Fibroblast of lung (primary cell): ENCODE measurements at places on chromosomes 5 and 9. TPM values are rescaled to one million over a fixed set of nuclear protein-coding genes. Genes with fewer than 3 reads are reported as not detected.

Gene IER5L
- polyA plus RNA-seq: 4.1 and 9.2 TPM in 2 replicates

Gene RNF180
- polyA plus RNA-seq: 0.62 and 2.3 TPM in 2 replicates

Gene CTXN3
- not detected in 2 replicates for polyA plus RNA-seq

Gene IL11RA
- 3.1 and 5.0 TPM in 2 replicates for polyA plus RNA-seq

Gene COL27A1
- polyA plus RNA-seq: 2.4 and 3.3 TPM in 2 replicates

Gene CCL28
- 0.71 and 1.1 TPM in 2 replicates for polyA plus RNA-seq

Gene IRX4
- not detected in 2 replicates for polyA plus RNA-seq

Gene FGF1
- polyA plus RNA-seq: 6.9 and 17.7 TPM in 2 replicates

Gene MOB3B
- polyA plus RNA-seq: 0.12 and 0.15 TPM in 2 replicates

Gene NRG2
- 0.28 and 0.36 TPM in 2 replicates for polyA plus RNA-seq

GRCh38 chr9:110064803-110065202 is 143.2 kb downstream of the C9orf152 start:
- DNase-seq: no peak

DNA sequence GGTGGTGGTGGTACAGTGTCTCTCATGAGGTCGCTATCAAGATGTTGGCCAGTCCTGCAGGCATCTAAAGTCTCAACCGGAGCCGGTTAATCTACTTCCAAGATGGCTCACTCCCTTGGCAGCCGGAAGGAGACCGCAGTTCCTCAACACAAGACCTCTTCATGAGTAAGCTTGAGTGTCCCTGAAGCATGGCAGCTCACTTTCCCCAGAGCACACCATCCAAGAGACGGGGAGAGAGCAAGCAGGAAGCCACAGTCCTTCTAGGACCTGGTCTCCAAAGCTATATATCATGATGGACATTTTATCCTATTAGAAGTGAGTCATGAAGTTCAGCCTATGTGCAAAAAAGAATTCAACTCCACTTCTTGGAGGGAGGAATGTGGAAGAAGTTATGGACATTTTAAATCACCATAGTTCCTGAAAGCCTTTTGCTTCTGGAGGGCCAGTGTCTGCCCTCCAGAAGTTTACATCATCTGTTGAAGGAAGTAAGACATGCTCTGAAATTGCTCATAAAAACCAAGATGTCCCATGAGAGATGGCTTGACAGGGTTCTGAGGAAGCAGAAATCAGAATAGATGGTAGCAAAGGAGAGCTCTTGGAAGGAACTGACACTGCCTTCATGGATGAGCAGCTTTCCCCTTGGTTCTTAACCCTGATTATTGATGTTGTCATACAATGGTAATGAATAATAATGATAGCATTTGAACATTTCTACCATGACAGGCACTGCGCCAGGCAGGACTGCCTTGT is 21.3 kb downstream of the GALNT10 start:
- DNase-seq: peak; percentile 92

GRCh38 chr5:154485096-154485491 is 7.1 kb upstream of the HAND1 start:
- no peak for DNase-seq

DNA sequence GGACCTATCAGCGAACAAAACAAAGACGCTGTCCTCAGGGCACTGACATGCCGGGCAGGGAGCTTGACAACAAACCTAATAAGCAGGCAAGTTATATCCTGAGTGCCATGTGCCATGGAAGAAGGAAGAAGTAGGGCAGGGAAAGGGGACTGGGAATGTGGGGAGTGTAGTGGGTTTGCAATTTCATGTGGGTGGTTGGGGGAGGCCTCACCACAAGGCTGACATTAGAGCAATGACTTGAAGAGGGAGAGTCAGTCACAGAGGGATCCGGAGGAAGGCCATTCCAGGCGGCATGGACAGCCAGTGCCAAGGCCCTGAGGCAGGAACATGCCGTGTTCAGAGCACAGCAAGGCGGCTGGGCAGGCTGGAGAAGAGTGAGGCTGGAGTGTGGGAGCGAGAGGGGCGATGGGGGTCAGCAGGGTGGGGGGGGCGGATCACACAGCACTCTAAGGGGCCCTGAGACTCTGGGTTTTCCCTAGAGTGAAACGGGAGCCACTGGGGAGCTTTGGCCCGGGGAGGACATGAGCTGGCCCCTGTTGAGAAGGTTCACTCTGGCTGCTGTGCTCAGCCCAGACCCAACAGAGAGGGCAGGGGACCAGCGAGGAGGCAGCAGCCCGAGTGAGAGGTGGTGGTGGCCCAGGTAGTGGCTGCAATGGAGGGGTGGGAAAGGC is 86.3 kb downstream of the STK10 start:
- DNase-seq: no peak

- no peak for DNase-seq
Observed at GRCh38 chr5:107385708-107386107, 285.0 kb downstream of the EFNA5 start.

GRCh38 chr9:93690618-93691017 is 114.2 kb downstream of the PHF2 start:
- DNase-seq: no peak

DNA sequence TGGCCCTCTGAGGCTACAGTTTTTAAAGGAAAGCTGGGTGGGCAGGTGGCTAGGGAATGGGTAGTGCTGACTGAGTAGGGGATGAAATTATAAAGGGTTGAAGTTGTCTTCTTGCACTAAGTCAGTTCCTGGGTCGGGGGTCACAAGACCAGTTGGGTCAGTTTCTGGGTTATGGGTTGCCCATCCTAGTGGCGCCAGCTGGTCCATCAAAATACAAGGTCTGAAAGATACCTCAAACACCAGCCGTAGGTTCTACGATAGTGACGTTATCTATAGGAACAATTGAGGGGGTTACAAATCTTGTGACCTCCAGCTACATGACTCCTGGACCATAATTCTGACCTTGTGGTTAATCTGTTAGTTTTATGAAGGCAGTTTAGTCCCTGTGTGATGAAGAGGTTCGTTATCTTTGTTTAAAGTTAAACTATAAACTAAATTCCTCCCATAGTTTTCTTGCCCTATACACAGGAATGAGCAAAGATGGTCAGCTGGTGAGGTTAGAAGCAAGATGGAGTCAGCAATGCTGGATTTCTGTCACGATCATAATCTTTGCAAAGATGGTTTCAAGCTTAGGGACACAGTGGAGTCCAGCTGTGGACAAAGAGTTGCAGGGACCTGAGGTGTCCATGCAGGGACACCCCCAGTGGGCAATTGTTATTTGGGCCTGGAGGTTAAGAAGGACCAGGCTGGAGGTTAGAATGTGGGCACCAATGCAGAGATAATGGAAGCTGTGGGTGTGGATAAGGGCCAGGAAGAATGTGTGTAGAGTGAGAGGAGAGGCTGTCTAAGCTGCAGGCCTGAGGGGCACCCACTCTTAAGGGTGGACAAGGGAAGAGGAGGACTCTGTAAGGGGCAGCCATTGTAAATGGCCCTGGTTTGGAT is 14.0 kb upstream of the CREBRF start:
- DNase-seq: peak; percentile 54

DNA sequence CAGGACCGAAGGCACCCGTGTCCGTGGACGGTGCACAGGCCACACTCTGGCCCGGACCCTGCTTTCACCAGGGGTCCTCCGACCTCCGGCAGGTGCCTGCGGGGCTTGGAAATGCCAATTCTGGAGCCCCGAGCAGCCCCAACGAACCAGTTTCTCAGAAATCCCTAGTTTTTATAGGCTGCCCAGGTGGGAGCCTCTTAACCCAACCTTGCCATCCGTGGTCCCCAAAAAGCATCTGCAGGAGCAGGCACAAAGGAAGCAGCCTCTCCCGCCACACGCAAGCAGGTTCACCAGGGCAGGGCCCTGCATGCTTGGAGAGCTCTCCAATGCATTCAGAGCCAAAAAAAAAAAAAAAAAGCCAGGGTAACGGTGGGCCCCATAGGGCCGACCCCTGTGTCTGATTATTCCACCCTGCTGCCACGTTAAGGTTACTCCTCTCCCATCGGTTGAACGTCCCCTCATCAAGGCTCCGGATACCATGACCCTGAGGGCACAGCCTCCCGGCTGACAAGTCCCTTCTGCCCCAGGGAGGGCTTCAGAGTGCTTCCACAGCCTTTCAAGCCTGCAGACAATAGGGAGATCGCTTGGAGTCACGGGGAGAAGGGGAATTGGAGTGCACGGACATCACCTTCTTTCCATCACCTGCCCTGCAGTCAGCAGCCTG is 796 bp upstream of the TPRN start:
- no peak for DNase-seq

DNA sequence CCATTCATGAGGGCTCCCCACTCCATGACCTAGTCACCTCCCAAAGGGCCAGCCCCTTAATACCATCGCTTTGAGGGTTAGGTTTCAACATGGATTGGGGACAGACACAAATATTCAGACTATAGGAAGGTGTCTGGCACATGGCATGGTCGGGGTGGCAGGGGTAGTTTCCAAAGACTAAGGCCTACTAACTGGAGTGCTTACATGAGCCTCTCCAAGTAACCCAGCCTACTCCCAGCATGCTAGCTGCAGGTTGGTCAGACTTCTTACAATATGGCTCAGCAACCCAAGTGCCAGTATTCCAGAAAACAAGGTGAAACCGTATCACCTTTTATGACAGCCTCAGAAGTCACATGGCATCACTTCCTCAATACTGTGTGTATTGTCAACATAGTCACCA is 19.9 kb upstream of the OTULINL start:
- DNase-seq: no peak
